ENCODE measurements at places on chromosomes 7 and 10.

- no peak for DNase-seq
Observed at GRCh38 chr10:28987555-28988320, 301.1 kb upstream of the LYZL1 start.

- no peak for DNase-seq
Observed at GRCh38 chr7:149690688-149691446, 82.5 kb downstream of the ZNF467 start.

DNA sequence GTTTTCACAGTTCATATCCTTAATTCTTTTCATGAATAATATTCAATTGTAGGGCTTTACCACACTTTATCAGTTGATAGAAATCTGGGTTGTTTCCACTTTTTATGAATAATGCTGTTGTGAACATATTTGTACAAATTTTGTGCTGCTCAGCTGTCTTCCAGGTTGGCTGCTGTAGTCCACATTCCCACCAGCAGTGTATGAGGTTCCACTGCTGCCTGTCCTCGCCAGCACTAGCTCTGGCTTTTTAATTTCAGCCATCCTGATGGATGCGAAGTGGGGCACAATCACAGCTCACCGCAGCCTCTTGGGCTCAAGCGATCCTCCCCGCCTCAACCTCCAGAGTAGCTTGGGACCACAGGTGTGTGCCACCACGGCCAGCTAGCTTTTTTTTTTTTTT lies 32.8 kb downstream of the NUDT5 start:
- no peak for DNase-seq

GRCh38 chr7:117630501-117630900 lies 150.7 kb downstream of the CFTR start:
- no peak for DNase-seq

- DNase-seq: no peak
Observed at GRCh38 chr7:35019801-35020200, 17.5 kb downstream of the DPY19L1 start.

Measured in stimulated activated CD4-positive, alpha-beta T cell treated with anti-CD3 and anti-CD28 coated beads, Interleukin-1b, Interleukin-23, amount 100 ng/mL, for 4 hours (primary cell).